Stimulated activated CD8-positive, alpha-beta memory T cell treated with anti-CD3 and anti-CD28 coated beads, Interleukin-4, amount 100 ng/mL, for 24 hours (primary cell): ENCODE measurements at places on chromosomes 2 and 18.

GRCh38 chr2:96951125-96951654 is 35.2 kb downstream of the FAM178B start:
- peak; percentile 63 for DNase-seq

DNA sequence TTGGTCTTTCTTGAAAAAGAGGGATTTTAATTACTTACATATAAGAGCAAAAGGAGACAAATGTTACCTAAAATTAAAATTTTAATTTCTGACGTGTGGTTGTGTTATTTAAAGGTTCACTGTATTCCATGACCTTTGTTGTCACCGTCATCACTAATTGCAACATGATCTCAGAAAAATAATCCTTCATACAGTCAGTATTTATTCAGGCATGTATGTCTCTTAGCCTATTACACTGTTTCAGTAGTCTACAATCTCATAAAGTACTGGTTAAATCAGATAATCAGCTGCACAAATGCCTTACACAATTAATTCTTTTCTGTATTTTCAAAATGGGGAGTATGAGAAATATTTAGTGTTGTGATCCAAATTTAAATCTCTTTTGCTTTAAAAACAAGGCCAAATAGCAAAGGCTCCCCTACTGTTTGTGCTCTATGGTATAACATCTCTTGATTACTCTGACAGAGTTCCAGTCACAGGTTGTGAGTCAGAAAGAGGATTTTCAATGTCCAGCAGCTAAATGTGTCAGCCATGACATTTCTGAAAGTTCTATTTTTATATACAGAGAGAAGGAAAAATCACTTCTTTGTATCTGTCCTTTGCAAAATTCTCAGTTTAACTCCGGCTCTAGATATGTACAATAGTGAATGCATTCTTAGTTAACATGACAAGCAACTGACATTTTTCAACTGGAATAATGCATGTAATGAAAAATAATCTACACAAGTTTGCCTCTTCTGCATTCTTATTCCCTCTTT is 184.0 kb downstream of the FIGN start:
- DNase-seq = no peak

GRCh38 chr2:233399306-233400225 is 45.3 kb downstream of the DGKD start:
- peak; percentile 38 for DNase-seq

DNA sequence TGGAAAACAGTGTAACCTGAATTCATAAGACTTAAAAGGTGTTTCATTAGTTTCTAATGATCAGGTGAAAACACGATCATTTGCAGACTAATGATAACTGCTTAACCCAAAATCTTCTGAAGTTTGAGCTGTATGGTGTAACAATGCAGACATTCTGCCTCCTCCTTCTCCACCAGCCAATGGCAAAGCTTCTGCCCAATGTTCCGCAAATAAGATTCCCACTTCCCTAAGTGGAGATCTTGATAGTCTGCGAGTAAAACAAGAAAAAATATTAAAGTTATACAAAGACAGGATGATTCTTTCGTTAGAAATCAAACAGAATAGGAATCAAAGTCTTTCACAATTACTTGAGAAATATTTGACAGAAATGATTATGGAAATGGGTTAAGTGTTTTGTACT is 8.1 kb downstream of the C2orf42 start:
- no peak for DNase-seq

- no peak for DNase-seq
Measured at GRCh38 chr18:58218117-58218516, 174.1 kb downstream of the NEDD4L start.

DNA sequence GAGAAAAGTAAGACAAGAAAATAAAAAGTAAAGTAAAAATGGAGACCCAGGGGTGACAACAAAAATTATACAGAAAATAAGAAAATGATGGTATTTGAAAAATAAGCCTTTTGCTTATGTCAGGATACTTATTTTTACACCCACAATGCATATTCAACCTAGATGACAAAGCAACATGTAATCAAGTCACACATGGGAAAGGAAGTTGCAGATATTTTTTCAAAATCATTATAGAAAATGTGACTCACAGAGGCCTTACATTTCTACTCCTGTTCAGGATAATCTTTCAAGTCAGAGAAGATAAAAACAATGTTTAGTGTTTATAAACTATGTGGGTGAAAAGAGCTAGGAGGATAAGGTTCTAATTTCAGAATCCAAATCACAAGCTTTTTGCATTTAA is 275.3 kb upstream of the UBE2E3 start:
- no peak for DNase-seq

- DNase-seq = no peak
Measured at GRCh38 chr2:237361194-237362004, 52.6 kb downstream of the COL6A3 start.

DNA sequence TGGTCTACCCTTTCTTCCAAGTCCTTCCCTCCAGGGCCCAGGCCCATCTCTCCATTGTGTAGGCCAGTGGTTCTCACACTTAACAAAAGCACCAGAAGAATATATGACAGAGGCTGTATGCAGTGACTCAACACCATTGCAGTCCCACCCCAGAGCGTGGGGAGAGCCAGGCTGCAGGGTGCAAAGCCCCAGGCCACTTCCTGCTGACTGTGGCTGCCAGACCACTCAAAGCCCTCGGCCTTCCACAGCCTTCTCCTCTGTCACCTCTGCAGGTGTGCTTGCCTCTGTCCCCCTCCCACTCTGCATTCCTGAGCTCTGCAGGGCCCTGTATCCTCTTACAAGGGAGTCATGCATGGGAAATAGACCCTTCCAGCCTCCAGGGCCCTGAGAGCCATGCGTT is 40.4 kb upstream of the ARHGEF4 start:
- DNase-seq = no peak

DNA sequence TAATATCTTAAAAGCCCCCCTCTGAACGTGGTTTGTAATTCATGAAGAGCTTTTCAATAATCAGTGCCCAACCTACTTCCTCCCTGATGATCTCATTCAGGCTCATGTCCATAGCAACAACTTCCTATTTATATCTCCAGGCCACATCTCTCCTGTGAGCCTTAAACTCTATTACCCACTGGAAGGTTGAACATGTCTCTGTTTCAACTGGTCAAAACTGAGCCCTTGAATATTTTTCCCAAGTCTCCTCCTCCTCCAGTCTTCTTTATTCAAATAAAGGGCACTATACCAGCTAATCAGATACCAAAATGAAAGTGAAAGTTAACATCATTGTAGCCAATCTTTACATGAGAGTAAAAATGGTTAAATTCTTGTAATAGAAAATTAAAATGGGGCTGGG is 63.7 kb upstream of the ITGA4 start:
- DNase-seq = no peak

DNA sequence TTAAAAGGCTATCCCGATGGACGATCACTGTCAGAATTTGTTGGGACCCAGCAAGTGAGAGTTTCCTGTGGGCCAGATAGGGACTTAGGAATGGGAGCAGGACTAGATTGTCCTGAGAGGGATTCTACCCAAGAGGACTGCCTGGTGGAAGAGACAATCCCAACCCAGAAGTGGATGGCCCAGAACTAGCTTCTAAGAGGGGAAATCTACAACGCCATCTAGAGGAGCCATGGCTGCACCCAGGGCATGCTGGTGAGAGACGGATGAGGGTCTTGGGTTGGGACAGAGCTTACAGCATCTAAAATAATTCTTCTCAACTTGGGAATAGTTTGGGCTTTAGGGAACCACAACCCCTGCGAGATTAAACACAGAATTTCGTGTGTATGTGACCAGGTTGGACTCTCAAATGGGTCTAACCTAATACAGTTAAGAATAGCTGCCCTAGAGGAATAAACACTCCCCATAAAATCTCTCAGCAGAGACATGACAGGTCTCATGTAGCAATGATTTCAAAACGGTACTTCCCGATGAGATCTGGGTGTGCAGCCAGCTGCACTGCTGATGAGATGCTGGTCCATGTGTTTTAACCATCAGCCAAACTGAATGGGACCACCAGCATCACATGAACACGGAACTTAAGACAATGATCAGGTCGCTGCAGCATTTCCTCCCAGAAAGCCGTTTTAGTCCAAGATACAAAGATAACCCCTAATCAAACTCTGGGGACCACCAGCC is 50.8 kb downstream of the CCBE1 start:
- no peak for DNase-seq

DNA sequence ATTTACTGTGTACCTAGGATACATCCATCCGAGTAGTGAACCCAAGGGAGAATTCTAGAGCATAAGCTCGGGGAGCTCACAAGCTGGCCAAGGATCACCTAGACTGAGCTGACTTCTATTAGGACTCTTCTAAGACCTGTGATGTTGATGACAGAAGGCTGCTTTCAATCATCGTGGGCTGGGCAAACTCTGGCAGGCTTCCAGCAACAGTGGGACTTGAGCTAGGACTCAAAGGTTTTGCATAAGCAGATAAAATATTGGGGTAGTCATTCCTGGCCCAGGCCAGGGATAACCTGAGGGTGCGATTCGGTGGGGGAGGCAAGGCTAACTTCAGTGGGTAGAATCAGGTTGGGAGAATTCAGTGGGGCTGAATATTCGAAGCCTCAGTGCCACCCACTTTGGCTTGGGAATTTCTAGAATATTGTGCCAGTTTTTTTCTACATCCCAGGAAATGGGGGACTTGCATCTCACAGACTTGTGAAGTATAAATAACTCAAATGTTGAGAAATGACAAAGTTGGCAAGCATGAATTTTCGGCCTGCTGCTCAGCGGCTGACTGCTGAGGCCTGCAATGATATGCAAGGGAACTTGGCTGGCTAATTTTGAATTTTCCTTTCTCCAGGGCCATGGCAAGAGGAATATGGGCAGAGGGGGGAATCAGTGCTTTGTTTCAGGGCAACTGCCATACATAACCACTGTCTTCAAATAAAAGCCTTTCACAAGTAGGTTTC is 274.3 kb downstream of the PRKCE start:
- no peak for DNase-seq

GRCh38 chr2:218781691-218782527 is at the start of gene CYP27A1:
TSS of gene CYP27A1 (plus strand) at chr2:218782147. CDS start at chr2:218782183, 36 bp downstream.
- DNase-seq = no peak

DNA sequence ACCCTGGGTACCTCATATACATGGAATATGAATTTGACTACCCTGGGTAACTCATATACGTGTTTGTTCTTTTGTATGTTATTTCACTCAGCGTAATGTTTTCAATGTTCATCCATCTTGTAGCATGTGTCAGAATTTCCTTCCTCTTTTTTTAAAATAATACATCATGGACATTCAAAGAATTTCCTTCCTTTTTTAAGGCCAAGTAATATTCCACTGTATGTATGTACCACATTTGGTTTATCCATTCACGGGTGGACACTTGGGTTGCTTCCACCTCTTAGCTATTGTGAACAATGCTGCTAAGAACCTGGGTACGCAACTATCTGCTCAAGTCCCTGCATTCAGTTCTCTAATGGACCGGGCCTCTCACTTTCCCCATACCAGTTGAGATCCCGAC is 40.3 kb downstream of the FAM178B start:
- no peak for DNase-seq

DNA sequence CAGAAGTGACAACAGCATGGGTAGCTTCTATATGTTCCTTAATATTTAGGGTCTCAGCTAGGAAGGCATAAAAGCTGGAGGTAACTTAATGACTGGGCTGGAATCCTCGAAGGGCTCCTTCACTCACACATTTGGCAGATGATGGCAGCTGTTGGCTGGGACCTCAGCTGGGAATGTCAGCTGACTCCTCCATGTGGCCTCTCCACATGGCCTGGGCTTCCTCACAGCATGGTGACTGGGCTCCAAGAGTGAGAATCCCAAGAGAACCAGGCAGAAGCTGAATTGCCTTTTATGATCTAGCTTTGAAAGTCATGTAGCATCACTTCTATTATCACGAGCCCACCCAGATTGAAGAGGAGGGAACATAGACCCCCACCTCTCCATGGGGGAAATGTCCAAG is 54.9 kb downstream of the TET3 start:
- no peak for DNase-seq
